Renal cortical epithelial cell (primary cell): ENCODE measurements at places on chromosomes 7 and 10. TPM values are rescaled to one million over a fixed set of nuclear protein-coding genes. Genes with fewer than 3 reads are reported as not detected.

DNA sequence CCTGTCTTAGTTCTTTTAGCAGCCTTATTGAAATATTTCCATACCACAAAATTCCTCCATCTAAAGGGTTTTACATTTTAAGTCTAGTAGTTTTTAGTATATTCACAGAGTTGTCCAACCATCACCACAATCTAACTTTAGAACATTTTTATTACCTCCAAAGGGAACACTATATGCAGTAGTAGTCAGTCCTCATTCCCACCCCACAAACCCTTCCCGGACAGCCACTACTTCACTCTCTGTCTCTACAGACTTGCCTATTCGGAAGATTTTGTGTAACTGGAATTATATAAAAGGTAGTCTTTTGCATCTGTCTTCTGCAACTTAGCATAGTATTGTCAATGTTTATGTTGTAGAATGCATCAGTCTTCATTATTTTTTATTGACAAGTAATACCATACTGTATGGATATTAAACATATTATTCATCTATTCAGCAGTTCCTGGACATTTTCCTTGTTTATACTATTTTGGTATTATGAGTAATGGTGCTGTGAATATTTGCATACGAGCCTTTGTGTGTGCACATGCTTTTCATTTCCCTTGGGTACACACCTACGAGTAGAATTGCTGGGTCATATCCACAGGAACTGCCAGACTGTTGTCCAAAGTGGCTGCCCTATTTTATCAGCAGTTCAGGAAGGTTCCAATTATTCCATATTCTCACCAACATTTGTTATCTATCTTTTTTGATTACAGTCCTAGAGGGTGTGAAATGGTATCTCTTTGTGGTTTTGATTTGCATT is 60.9 kb upstream of the LANCL2 start:
- no peak for DNase-seq

DNA sequence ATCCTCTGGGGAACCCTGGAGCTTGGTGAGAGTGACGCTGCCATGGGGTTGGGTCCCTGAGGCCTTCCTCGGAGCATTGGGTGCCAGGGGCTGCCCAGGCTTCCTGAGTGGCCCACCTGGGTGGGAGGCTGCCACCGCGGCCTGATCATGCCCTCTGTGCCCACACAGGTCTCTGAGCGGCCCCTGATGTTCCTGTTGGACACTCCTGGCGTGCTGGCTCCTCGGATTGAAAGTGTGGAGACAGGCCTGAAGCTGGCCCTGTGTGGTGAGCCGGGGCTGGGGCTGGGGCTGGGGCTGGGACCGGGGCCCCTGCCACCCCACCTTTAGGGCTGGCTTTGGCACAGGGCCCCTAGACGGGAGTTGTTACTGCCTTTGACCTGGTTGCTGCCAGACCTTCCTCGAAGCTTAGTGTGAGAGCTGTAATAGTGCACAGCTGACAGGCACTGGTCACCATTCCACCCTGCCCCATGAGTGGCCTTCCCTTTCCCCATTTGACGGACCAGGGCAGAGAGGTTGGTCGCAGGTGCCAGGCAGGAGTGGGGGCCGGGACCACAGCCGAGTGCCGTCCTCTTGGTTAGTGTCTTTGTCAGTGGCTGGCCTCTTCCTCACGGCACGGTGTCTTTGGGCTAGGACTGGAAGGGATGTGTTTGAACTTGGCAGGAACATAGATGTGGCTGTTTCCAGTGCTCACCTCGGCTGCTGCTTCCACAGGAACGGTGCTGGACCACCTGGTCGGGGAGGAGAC is 8.2 kb downstream of the MTG1 start:
- DNase-seq, result no peak

- DNase-seq, result no peak
Measured at GRCh38 chr7:150322114-150322832, 882 bp upstream of the LRRC61 start.

DNA sequence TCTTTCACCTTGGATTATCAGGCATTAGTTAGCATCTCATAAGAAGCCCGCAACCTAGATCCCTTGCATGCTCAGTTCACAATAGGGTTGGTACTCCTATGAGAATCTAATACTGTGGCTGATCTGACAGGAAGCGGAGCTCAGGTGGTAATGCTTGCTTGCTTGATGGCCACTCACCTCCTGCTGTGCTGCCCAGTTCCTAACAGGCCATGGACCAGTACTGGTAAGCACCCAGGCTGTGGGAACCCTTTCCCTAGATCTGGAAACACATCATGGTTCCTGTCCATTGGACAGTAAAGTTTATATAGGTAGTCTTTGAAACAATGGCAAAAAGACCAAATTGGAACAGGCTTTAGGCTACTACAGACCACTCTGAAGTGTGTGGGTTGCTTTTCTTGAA is 9.4 kb upstream of the CTTNBP2 start:
- DNase-seq, result no peak

DNA sequence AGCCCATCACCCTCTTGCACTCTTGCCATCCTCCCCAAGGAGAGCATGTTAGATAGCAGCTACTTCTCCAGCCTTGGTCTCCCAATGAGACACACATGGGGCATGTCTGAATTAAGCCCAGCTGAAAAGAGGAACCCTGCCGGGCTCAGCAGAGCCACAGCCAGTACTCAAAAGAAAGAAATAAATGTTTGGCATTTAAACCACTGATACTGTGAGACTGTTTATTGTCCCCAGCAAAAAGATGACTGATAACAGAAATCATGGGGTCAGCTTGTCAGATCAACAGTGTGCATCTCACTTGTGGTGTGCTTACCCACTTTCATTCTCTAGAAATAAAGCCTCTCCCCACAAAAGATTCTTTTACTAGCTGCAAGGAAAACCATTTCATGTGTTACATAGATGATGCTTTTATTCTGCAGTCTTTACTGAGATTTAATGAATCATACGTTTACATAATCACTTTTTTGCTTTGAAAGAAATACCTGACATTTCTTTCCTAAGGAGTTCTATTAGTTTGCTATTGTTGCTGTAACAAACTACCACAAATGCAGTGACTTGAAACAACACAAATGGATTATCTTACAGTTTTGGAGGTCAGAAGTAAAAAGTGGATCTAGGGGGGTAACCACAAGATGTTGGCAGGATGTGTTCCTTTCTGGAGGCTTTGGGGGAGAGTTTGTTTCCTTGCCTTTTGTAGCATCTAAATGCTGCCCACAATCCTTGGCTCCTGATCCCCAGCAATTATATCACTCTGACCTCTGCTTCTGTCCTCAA is 20.9 kb downstream of the ANKRD7 start:
- DNase-seq, result peak; percentile 89

DNA sequence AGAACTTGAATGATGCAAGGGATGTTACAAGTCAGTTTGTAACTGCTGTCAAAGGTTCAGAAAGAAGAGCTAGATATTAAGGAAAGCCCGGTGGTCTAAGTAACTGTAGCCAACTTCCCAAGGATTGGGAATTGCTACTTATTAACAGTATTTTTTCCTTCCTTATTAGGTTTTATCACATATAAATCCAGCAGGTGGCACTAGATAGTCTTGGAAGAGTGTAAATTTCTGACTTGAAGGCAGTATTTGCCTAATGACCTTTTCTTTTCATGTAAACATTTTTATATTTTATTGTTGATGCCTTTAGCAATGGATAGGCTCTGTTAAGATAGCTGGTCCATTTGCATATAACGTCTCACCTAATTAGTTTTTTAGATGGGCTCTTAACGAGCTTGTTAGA is 51.2 kb downstream of the ANLN start:
- peak; percentile 74 for DNase-seq

DNA sequence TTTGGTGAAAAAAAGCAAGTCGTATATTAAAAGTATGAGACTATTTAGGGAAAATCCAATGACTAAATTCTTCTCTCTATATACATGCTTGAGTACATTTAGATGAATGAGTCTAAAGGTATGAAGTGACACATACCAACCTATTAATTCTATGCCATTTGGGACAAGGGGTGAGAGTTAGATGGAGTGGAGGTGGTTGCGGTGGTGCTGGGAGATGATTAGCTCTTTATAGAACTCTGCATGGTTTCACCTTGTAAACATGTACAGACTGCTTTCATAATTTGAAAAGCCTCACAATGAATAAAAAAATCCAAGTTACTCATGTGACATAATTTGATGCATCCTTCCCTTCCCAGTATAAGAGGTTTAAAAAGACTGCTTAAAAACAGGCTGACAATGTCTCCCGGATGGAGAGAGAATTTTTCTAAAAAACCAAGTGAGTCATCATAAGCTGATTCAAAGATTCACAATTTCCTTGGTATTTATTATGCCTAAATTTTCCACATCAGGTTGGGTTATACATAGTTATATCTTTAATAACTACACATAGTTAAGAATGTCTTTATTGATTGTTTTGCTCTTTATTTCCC is 572.8 kb downstream of the REEP3 start:
- DNase-seq, result no peak

NUTM2E gene
- total RNA-seq, result not detected in 2 replicates

- no peak for DNase-seq
Measured at GRCh38 chr7:113768387-113768786, 150.4 kb downstream of the PPP1R3A start.

RNF32 gene
- 1.3 and 2.6 TPM in 2 replicates for total RNA-seq

- no peak for DNase-seq
Measured at GRCh38 chr10:13439313-13440184, 89.3 kb downstream of the BEND7 start.

DNA sequence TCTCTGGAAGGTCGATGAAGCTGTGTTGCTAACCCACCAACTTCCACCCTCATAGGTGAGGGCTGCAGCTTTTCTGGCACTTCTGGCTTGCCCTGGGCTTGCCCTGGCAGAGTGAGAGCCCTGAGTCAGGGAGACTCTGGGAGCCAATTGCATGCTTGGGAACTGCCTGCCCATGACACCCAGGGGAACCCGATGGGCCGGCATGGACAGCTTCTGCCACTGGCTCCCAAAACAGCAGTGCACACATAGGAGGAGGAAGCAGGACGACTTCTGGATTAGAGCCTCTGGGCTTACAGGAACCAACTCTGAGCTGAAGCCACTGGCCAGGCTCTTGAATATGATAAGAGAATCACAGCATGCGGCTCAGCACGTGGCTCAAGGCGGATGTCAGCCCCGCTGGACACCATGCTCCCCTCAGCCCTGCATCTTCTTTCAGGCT is 135.2 kb upstream of the UNC5B start:
- DNase-seq, result no peak

DNA sequence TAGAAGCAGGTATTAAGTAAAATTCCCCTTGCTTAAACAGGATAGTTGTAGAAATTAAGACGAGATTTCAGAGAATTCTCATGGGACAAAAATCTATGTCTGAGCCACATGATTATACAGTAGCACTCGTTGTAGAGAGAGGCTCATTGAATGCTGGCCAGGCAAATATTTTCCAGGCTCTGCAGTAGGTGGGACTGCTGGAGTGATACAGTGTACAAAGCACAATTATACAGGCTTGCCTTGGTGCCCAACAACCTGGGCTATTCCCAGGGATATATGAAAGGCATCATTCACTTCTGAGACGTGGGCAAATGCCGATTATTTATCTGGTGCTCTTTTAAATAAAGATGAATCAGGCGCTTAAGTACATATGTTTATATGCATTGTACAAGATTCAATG is 380.6 kb downstream of the PHTF2 start:
- DNase-seq, result no peak

AMZ1 gene
- 3.5 and 14.2 TPM in 2 replicates for total RNA-seq

DNA sequence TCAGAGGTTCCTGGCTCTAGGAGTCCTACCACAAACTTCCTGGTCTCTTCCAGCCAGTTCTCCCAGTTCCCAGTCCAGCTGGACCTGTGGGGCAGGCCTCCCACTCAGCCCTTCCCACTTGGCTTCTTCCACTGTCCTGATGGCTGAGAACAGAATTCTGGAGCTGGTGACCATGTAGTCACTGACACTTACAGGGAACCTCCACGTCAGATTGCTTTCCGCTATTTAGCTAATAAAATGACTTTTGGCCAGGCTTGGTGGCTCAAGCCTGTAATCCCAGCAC is 63.5 kb upstream of the ZRANB1 start:
- DNase-seq, result no peak

GRCh38 chr7:43533801-43534479 is 49.0 kb upstream of the STK17A start:
- DNase-seq, result no peak

DNA sequence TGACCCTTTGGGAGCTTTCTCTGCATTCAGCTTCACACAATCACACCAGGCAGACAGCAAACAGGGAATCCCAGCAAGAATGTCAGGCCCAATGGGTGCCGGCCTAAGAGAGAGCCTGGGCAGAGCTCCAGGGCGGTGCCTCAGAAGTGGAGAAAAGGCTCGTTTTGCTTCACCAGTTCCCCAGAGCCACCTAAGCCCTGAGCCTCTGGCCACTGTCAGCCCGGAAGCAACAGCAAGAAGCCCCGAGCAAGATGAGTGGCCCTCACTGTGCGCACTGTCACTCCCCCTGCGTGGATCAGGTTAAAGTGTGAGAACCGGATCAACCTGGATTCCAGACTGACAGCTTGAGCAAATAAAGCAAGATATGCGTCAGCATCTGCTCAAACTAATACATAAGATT is 14.7 kb downstream of the CNPY1 start:
- DNase-seq, result peak; percentile 11

FAM24B gene
- 5.3 and 6.3 TPM in 2 replicates for total RNA-seq

DNA sequence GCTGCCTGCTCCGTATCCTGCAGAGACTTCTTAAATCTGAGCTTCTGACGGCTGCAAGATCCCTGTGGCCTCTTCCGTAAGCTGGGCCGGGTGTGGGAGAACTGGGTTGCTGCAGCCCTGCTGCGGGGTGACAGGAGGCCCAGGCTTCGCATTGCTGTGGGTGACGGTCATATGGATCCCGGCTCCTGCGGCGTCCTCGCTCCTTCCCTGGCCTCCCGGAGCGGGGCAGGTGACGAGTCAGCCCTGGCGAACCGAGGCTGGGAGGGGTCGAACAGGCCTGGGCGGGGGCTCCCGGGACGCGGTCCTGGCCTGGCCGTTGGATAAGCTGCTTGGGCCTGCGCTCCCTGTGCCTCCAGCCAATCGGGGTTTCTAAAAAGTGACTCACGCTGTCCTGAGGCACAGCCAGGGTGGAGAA is 7.8 kb upstream of the UBE2D1 start:
- peak; percentile 33 for DNase-seq

DNA sequence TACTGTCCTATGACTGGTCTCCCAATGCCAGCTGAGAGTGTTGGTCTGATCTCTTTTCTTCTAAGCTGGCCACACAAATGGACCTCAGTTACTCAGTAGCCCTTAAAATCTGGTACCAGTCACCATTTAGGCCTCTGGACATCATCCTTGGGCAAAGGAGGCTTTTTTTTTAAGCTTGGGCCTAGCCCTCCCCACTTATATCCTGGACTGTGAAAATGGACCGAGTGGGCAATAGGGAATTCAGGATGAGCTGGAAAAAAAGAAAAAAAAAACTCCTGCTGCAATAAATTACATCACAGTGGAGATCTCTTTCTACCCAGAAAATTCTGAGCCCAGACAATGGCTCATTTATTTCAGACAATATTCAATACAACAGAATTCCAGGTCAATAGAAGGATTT is 68.4 kb downstream of the PARP12 start:
- DNase-seq, result no peak
